ENCODE measurements at places on chromosomes 2 and 18.

GRCh38 chr2:112164876-112165275 is 26.7 kb downstream of the FBLN7 start:
- DNase-seq: no peak

DNA sequence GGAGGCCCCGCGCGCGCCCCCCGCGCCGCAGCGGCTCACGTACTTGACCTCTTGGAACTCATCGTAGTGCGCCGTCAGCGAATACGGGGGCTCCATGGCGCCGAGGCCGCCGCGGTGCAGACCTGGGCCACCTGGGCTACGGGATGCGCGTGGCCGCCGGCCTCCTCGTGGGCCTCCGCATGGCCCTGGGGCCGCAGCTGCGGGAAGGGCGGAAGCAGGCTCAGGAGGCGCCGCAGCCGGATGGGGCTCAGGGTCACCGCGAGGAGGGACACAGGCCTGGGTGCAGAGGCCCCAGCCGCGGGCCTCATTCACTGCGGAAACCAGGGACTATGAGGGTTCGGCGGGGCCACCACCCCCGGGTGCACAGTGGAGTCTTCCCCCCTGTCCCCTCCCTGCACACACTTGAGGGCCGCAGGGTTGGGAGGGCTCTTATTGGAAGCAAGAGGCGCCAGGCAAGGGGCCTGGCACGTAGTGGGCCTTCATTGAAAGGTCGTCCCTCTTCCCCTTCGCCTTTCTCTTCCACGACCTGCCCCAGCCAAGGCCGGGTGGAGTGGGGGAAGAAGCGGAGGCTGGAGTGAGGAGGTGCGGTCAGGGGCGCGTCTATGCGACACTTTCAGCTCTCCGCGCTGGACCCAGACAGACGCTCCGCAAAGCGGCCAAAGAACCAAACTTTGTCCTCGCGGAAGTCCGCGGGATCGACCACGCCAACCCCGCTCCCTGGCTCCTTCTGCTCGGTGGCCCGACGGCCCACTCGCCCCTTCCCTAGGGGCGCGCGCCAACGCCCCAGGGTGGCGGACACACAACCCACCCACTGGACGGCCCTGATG is 863 bp downstream of the ECEL1 start:
- DNase-seq: no peak

GRCh38 chr2:230677201-230677946 is 35.3 kb upstream of the CAB39 start:
- DNase-seq: no peak

DNA sequence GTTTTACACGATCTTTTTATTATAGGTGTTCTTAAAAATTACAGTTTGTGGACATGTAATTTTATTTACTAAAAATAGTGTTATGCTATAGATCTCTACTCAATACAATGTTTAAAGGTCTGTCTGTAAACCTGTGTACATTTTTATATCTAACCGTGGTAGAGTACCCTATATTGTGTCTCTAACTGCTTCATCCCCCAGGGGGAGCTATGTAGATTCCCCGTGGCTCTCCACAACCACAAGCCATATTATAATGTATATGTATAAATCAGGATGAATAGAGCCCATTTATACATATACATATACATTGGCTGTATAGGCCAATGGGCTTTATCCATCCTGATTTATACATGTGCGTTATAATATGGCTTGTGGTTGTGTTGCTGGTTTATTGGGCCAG is 59.4 kb downstream of the ADAM23 start:
- no peak for DNase-seq

DNA sequence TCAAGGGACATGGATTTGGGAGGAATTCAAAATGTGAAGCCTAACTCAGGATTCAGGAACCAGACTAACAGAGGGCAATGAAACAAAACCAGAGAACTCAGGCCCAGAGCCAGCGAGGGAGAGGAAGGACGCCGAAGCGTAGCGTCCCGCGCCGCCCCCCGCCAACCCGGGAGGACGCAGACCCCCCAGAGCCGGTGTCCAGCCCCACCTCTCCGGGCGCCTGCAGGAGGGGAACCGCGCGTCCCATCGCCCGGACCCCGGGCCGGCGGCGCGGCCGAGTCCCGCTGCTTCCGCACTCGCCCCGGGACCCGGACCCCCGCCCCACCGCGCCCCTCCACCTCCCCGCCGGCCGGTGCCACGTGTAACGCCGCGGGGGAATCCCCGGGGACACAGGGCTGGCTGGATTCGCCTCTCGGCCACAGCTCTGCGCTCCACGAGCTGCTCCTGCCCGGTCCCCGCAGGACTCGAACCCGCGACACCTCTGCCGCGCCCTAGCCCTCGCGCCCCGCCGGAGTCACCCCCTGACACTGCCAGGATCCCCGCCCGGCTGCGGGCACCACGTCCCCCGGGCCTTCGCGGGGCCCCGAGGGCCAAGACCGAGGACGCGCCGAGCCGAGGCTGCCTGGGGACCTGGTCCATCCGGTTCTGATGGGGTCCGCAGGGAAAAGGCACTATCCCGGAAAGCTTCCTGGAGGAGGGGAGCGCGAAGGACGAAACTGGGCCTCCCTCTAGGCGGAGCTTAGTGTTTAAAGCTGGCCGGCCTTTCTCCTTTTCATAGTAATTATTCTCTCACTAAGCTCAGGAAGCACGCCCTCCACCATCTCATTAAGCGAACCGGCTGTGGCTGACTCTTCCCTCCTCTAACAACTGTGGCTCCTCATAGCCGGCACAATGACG is 40.4 kb upstream of the FAM124B start:
- no peak for DNase-seq

- DNase-seq: no peak
These were observed 566.2 kb downstream of the IRS1 start for GRCh38 chr2:226233388-226233787.

GRCh38 chr2:218031771-218032257 is 29.0 kb upstream of the TNS1 start:
- no peak for DNase-seq

DNA sequence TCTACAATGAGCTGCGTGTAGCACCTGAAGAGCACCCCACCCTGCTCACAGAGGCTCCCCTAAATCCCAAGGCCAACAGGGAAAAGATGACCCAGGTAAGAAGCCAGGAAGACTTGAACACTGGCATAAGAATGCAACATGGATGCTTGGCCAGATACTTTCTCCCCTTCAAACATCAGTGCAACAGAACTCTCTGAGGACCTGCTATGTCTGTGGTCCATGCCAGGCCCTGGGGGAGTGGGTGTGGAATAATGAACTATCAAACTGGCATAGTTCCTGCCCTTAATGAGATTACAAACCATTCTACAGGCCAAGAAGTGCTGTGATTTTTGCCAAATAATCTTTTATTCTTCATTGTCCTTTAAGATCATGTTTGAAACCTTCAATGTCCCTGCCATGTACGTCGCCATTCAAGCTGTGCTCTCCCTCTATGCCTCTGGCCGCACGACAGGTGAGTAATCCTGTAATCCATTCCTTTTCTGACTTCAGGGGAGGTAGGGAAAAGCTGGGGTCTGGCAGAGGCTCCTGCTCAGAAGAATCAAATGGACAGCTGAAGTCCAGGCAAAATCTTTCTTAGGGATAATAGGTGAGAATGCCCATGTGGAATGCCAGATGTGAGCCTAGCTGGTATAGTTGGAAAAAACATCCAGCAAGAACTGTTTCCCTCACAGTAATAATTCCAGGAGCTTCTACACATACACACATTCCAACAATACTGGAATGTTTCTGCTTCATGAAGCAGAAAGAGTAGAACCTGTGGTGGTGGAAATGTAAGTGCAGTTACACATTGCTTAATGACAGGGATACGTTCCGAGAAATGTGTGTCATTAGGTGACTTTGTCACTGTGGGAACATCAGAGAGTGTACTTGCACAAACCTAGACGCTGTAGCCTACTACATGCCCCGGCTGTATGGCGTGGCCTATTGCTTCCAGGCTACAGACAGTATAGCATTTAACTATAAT is 16.2 kb downstream of the ACTG2 start:
- no peak for DNase-seq

DNA sequence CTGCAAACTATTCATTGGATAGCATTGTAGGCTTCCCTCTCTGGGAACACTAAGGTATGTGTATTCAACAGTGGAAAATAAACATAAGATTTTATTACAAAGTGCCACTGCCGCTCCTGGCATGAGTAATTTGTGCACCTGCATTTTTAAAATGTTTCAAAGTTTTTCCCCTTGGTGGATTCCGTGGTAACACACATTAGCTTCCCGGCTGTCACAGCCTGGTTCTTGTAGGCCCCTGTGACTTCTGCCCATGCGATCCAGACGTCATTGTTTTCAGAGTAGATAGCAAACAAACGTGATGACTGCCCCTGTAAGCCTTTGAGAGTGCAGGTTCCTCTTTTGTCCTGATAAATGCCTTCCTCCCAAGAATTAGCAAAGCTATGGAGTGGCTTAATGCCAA is 421.0 kb downstream of the ZNF521 start:
- DNase-seq: no peak

- no peak for DNase-seq
These were observed 759 bp upstream of the ACTR1B start for GRCh38 chr2:97664636-97664970.

DNA sequence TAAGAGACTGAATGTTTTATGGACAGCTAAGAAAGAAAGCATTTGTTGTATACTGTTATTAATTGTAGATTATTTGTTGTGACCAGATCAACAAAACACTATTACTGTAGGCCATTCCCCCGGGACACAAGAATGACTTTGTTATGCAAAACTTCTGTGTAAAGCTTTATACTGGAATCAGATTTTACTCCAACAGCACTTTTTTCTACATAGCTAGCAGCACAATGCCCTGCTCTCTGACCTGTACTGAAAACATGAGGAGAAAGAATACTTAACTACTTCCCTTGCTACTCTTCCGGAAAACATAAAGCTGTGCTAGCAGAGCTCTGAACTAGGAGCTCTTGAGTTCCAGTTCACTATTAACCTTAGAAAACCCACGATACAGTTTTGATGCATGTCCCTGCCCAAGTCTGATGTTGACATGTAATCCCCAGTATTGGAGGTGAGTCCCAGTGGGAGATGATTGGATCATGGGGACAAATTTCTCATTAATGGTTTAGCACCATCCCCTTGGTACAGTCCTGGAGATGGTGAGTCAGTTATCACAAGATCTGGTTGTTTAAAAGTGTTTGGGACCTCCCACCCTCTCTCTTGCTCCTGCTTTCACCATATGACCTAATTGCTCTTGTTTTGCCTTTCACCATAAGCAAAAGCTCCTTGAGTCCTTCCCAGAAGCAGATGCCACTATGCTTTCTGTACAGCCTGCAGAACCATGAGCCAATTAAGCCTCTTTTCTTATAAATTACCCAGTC is 601.1 kb upstream of the PIK3C3 start:
- DNase-seq: no peak

- DNase-seq: no peak
These were observed 93.4 kb upstream of the ZBTB14 start for GRCh38 chr18:5388896-5389295.

DNA sequence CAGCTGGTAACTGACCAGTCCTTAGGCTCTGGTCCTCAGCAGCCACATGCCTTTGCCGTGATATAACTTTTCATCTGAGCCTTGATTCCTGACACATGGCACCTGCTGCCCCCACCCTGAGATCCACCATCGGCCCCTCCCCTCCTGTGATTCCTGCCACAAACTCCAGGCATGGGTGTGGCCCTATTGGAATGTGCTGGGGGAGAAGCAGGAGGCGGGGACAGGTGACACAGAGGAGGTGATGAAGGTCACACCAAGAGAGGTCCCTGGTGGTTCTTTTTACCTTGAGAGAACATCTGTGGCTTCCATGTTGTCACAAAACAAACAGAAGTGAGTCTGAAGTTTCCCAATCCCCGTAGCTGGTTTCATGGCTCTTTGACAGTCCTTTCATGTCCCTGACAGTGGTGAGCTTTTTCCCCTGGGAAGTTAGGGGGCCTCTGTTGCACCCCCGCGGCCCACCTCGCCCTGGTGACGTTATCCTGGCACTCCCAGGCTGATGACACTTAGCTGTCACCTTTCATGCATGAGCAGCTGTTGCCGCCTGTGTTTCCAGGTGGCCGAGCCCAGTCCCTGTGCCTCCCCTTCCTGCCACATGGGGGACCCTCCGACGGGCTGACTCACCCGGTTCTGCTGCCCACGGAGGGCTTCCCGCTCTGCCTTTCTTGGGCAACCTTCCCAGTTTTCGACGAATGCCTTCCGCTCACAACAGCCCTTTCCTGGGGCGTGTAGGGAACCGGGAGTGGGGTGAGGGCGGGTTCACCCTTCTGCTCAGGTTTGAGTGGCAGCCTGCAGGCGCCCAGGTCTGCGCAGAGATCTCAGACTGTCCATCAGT is 66.3 kb upstream of the GLI2 start:
- no peak for DNase-seq

- DNase-seq: peak; percentile 82
These were observed 26.4 kb downstream of the ASXL2 start for GRCh38 chr2:25851740-25852503.

- peak; percentile 1 for DNase-seq
These were observed 95.5 kb upstream of the XIRP2 start for GRCh38 chr2:166792808-166793207.

DNA sequence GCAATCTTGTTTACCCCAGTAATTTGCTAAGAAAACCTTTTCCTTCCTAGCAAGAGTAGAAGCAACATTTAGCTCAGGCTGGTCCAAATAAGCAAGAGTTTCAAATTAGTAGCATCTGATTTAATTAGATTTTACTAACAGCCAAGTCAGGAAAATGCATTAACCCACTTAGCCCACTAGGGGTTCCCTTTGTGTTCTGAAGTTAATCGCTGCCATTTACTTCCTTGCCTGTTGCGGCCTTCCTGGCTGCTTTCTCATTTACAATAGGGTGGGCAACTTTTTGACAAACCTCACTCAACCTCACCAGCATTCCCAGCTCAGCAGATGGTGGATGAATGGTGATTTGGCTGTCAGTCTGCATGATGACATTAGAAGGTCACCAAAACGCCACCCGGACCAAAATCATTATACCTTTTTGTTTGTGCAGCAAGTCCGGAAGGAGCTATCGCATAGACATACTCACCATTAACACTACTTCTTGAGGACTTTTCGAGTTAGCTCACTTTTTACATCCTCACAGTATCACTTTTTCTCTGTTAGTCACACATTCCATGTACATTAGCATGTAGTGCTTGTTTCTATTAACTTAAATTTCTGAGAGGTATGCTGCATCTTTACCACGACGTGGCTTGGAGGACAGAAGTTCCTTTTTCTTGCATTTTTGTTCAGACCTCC is 101.5 kb upstream of the SETBP1 start:
- DNase-seq: no peak

- no peak for DNase-seq
These were observed 619.9 kb downstream of the ZEB2 start for GRCh38 chr2:143899987-143900386.

DNA sequence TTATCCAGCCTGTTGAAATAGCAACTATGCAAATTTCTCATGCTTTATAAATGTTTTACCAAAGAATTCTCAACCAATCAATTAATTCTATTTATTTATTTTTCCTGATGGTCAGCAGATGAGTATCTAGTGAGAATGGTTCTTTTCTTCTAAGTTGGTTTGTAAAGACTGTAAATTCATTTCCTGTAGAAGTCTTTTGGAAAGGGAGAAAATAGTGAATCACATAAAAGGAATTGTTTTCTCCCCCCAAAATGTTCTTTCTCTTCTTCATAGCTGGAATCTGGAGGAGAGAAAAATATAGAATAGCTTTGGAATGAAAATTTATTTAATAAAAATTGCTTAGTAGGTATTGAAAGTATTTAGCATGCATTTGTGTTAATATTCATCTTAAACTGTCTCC is 836.1 kb upstream of the ZEB2 start:
- DNase-seq: no peak
